HT1080 (cell line): ENCODE measurements at places on chromosomes 4 and X. TPM values are rescaled to one million over a fixed set of nuclear protein-coding genes. Genes with fewer than 3 reads are reported as not detected.

Gene SULT1B1
- total RNA-seq = 0.19 and 0.27 TPM in 2 replicates

Gene GPM6B
- total RNA-seq = 0.43 and 1.6 TPM in 2 replicates

Gene S100G
- not detected in 2 replicates for total RNA-seq

Gene TMEM156
- 5.4 and 8.4 TPM in 2 replicates for total RNA-seq

Gene CLDN34
- total RNA-seq = not detected in 2 replicates

Gene SPANXN3
- 1.1 and 2.4 TPM in 2 replicates for total RNA-seq

Gene GRIA3
- not detected in 2 replicates for total RNA-seq

Gene CT45A1
- 46.8 and 61.1 TPM in 2 replicates for total RNA-seq

Gene VSIG4
- not detected in 2 replicates for total RNA-seq

Gene MEPE
- total RNA-seq = not detected in 2 replicates

Gene USP17L17
- not detected in 2 replicates for total RNA-seq

Gene ANK2
- 11.6 and 12.1 TPM in 2 replicates for total RNA-seq

DNA sequence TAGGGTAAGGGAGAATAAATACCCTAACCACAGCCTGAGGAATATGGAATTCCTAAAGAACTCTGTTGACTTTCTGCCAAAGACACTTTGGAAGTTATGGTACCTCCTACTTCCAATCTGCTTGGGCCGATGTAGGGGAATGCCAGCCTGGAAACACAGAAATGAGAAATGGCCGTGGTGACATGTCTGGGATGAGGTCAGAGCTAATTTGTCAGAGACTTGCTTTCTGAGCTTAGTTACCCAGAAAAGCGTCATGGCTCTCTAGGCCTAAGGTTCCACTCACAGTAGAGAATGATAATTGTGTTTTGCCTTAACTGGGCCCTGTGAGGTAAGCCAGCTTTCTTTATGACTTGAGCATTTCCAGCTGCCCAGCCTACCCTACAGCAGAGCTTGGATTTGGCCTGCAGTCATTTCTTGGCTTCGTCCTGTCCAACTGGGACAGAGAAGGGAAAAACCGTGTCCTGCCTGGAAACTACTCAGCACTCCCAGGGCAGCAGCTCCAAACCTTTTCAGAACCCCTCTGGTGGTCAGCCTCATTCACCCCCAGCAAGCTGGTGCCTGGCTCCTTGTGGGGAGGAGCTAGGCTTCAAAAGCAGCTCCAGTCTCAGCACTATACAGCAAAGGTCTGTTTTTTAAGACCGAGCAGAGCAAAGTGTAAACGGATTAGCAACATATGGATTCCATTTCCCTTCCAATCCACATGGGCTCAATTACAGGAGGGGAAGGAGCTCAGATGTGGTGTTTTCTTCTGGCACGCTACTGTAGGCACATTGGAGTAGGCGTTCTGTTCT is 92.3 kb downstream of the RLIM start:
- no peak for DNase-seq

GRCh38 chr4:158442736-158443135 is 78.9 kb upstream of the RXFP1 start:
- DNase-seq = no peak

- DNase-seq = peak; percentile 81
Observed at GRCh38 chrX:21691512-21692018, 33.4 kb upstream of the KLHL34 start.

DNA sequence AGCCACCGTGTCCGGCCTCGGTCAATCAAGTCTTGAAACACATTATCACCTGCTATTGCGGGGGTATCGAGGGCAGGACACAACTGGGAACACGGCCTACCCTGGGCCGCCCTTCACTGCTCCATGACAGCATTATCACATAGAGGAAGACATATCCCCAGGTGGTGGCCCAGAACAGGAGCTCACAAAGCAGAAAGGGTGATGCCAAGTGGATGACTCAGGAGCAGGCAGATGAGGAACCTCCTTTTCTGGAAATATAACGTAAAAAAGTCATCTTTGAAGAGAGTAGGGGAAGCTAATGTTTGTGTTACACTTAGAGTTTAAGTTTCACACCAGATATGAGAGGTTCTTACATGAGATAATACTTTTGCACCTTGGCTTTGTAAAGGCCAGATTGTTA is 5.3 kb upstream of the SUPT20HL1 start:
- DNase-seq = peak; percentile 17

DNA sequence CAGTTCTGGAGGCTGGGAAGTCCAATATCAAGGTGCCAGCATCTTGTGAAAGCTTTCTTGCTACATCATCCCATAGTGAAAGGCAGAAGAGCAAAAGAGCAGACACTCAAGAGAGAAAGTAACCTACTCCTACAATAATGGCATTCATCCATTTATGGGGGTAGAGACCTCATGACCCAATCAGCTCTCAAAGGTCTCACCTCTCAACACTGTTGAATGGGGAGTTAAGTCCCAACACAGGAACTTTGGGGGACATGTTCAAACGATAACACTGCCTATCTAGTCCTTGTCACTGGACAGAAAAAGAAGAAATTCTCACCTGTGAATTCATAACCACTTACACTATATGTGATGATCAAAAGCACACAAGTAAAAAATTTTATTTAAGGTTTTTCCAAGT is 6.6 kb upstream of the NFKB1 start:
- no peak for DNase-seq

- DNase-seq = no peak
Observed at GRCh38 chr4:106450249-106450648, 81.7 kb upstream of the GIMD1 start.

DNA sequence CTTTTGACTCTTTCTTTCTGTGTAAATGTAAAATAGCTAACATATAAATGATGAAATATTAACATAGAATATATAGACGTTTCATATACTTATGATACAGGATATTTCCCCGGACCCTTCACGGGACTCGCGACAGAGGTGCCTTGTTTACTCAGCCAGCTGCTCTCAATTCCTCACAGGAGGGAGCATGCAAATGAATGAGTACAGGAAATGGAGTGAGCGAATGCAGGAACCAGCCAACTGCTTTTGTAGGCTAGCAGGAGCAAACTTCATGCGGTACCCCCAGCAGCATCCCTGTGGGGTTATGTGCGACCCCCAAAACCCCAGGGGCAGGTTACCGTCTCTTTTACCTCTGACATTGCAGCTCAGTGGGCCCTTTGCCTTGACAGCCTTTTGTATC is 110.3 kb upstream of the PDHA2 start:
- no peak for DNase-seq

GRCh38 chr4:163747886-163748285 is 253.4 kb downstream of the TMA16 start:
- DNase-seq = no peak

DNA sequence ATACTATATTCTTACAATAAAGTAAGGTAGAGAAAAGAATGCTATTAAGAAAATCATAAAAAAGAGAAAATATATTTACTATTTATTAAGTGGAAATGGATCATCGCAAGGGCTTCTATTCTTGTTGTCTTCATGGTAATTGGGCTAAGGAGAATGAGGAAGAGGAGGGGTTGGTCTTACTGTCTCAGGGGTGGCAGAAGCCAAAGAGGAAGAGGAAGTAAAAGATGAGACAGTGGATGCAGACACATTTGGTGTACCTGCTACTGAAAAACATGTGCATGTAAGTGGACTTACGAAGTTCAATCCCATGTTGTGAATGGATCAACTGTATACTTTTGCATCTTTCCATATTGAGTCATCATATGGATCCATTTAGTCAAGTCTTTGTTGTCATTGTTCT is 1502.1 kb upstream of the ADGRL3 start:
- no peak for DNase-seq

DNA sequence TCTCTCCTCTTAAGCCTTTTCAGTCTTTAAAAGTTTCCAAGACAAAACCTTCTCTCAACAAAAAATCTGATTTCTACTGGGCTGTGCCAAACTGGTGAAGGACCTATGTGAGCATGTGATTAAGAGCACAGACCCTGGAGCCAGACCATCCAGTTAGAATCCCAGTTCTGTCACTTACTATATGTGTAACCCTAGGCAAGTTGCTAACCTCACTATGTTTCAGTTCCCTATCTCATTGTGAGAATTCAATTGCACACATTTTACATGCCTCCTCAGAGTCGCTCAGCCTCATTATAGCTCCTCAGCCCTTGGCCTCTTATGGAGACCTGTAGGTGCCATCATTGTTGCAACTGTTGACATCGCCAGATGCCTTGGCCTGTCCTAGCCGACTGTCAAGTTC is 54.1 kb upstream of the VEGFD start:
- no peak for DNase-seq

DNA sequence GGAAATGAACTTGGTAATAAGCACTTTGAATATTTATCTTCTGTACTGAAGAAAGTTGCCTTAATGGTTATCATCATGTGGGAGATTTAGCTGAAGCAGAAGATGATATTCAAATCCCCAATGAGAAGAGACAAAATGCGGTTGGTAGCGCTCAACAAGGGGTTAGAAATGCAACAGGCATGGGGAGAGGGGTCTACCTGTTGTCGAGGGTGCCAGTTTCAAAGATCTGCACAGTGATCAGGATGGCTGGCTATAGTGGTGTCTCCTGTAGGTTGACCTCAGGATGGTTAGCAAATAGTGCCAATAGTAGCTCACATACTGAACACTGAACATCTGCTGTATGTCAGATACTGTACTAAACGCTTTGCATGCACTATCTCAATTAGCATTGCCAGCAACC is 7.0 kb upstream of the HS6ST2 start:
- DNase-seq = no peak

GRCh38 chr4:176380352-176381157 is 60.8 kb downstream of the SPCS3 start:
- no peak for DNase-seq

DNA sequence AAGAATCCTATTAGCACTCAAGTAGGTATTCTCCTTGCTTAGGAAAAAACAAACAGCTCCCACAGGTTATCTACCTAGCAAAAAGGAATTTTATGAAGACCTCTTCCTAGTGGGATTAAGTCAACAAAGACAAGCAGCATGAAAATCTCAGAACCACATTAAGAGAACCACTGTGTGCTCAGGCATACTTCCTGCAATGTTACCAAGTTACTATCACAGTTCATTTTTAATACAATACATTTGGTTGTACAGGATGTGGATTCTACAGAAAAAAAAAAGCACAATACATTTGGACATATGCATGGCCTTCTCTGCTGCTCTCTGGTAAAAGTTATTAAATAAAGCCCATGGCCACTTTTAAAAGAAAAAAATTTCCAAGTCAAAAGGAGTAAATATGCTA is 193.7 kb downstream of the PPP3CA start:
- no peak for DNase-seq

DNA sequence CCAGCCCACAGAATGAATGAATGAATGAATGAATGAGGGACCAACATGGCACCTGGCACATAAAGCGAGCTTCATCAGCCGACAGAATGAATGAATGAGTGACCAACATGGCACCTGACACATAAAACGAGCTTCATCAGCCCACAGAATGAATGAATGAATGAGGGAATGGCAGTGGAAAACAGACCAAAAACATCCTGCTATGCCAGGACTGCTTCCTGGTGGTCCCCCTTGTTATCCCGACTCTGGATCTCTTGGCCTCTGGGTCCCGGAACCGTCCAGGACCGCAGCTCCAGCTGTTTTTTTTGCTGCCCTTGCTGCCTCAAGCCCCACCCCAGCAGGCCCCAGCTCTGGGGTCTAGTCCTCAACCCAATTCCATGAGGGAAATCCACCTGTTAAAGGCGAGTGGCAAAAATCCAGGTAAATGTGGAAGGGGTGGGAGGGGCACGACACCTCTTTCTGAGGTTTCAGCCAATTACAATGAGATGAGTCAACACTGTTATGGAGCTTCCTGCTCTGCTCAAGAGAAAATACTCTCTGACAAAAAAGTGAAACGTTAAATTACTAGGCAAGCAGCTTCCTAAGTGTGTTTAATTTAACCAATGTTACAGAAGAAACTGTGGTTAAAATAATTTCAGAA is 72.0 kb upstream of the MTNR1A start:
- DNase-seq = no peak

DNA sequence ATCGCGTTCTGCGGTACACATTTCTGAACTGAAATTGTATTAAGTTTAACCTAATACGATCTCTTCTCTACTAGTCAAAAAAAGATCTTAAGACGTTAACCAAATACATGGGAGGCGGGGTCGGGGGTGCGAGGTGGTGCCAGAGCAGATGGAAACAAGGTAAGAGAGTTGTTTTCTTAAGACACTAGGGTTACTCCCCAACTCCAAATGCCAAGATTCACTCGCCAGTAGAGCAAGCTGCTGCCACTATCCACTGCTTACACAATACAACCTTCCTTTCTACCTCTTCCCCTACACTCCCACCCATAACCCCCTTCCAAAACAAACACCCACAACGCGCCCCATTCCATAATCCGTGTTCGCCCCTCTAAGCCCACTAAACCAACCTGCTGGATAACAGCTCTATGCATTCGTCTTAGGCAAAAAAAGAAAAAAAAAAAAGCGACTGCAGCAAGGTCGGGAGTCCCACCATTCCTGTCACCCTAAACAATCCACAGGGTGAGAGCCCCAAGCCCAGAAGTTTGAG is 1.3 kb downstream of the LCORL start:
- peak; percentile 10 for DNase-seq
